ENCODE measurements at places on chromosomes 1 and 21.

DNA sequence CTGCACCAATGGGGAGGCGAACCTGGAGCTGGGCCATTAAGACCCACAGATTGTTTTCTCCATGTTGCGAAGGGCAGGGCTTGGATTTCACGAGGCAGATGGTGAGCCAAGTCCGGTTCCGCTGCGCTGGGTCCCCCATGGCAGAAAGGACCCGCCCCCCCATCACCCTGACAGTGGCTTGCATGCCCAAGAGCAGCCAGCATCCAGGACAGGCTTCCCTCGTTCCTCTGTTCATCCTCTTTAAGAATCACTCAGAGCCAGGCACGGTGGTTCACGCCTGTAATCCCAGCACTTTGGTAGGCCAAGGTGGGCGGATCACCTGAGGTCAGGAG lies 15.8 kb upstream of the NPHP4 start:
- no peak overlapping the region for H3K27ac ChIP-seq
- H3K4me3 ChIP-seq, result no peak overlapping the region
- H3K36me3 ChIP-seq, result peaks cover 16% of the 10 kb centered on the region
- no peak for DNase-seq

DNA sequence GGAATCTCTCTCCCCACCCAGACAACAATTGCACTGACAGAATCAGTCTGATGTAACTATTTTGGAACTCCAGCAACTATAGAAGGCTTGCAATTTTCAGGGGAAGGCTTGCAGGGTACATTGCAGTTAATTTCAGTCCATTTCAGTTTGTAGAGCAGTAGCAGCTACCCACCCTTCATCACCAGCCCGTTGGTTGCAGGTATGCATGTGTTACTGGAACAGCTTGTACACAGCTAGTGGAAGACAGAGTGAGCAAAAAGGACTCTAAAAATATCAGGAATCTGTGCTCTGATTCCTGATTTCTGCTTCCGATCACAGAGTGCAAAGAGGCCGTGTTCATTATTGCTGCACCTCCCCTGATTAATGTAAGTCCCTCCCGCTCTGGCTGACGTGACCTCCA lies 449.0 kb downstream of the NPHP4 start:
- H3K36me3 ChIP-seq, result no peaks in the 10 kb centered on the region
- H3K27me3 ChIP-seq, result peaks cover 82% of the 10 kb centered on the region
- H3K4me1 ChIP-seq, result no peaks in the 10 kb centered on the region
- H3K4me3 ChIP-seq, result no peak overlapping the region

- no peak overlapping the region for H3K27ac ChIP-seq
- H3K4me3 ChIP-seq, result no peak overlapping the region
- H3K36me3 ChIP-seq, result peaks cover 32% of the 10 kb centered on the region
- peaks cover 46% of the 10 kb centered on the region for H3K4me1 ChIP-seq
- no peak for DNase-seq
Observed at GRCh38 chr1:51445351-51446090, 73.5 kb downstream of the EPS15 start.

DNA sequence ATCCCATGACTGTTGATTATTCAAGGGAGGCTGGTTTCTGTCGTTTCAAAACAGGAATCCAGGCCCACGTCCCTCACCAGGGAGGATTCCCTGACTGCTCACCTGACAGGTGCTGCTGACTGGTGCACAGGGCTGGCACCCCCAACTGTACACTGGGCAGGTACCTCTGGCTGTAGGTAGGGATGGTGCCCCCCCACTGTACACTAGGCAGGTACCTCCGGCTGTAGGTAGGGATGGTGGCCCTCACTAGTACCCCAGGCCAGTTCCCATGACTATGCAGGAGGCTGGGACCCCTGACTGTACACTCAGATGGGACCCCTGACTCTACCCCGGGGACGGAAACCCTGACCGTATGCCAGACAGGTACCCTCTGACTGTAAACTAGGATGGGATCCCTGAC lies 33.6 kb upstream of the PDE9A start:
- peaks cover 58% of the 10 kb centered on the region for H3K27me3 ChIP-seq
- H3K27ac ChIP-seq, result no peak overlapping the region
- H3K36me3 ChIP-seq, result no peaks in the 10 kb centered on the region
- no peak for DNase-seq

GRCh38 chr1:210371916-210372315 lies 43.2 kb downstream of the HHAT start:
- no peak for DNase-seq
- no peaks in the 10 kb centered on the region for H3K27me3 ChIP-seq
- no peak overlapping the region for H3K4me3 ChIP-seq
- H3K4me1 ChIP-seq, result peaks cover 26% of the 10 kb centered on the region

DNA sequence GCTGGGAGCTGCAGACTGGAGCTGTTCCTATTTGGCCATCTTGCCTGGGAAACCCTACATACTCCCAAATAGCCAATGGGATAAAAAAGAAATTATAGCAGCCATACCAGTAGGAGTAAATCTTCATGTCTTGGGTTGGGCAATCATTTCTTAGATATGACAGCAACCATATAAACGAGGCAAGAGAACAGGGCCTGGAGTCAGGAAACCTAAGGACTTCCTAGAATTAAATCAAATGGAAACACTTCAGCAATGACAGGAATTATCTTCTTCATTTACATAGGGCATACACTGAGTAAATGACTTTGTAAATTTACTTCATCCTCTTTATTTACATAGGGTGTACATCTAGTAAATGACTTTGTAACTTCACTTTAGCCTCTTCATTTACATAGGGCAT lies 286.6 kb upstream of the POGK start:
- no peak overlapping the region for H3K27ac ChIP-seq
- peaks cover 40% of the 10 kb centered on the region for H3K27me3 ChIP-seq
- no peak for DNase-seq
- H3K36me3 ChIP-seq, result no peaks in the 10 kb centered on the region
- no peaks in the 10 kb centered on the region for H3K4me1 ChIP-seq
- H3K4me3 ChIP-seq, result no peak overlapping the region

GRCh38 chr1:74426208-74426937 lies 86.0 kb downstream of the LRRC53 start:
- no peaks in the 10 kb centered on the region for H3K27me3 ChIP-seq
- no peak overlapping the region for H3K4me3 ChIP-seq
- H3K36me3 ChIP-seq, result no peaks in the 10 kb centered on the region
- DNase-seq, result no peak
- H3K27ac ChIP-seq, result no peak overlapping the region

DNA sequence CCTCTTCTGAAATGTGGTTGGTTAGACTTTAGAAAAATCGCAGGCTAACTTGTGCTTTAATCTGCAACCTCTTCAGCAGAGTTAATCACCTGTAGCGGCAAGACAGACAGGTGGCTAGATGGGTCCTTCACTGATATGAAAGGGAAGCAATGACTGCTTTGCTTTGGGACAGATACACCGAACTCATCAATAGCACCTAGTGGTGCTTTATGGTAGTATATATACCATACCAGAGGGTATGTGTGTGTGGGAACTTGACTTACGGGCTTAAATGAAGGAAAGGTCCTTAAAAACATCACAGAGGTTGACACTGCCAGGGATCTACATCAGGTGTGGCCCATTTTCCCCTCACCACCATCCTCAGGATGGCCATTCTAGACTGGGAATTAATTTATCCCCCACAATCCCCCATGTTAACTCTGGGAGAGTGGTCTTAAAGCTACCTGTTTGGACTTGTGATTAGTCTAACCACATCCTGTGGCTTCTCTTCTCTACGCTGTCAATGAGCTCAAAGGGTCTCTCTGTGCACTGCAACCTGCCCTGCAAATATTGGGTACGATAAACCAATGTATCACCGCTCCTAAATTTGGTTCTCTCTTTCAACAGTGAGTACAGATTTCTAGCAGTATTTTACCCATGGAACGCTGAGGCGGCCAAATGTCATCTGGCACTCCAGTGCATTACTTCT lies 162.7 kb downstream of the SIPA1L2 start:
- H3K27me3 ChIP-seq, result no peaks in the 10 kb centered on the region
- H3K27ac ChIP-seq, result no peak overlapping the region
- H3K4me1 ChIP-seq, result peaks cover 14% of the 10 kb centered on the region
- no peaks in the 10 kb centered on the region for H3K36me3 ChIP-seq
- DNase-seq, result no peak
- H3K4me3 ChIP-seq, result no peak overlapping the region

DNA sequence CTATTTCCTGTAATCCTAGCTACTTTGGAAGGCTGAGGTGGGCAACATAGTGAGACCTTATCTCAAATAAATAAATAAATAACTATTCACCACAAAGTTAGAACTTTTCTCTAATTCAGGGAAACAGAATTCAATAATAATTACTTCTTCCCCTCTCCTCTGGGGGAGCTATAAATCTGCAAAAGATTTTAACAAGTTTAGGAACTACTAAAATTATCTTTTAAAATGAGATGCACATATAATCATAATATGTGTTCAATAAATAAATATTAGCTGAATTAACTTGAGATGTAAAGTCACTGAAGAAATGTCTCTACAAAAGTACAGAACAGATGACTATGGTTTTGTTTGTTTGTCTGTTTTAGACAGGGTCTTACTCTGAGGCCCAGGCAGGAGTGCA lies 14.1 kb downstream of the WDR47 start:
- no peak overlapping the region for H3K27ac ChIP-seq
- no peak overlapping the region for H3K4me3 ChIP-seq
- H3K4me1 ChIP-seq, result no peaks in the 10 kb centered on the region
- DNase-seq, result no peak
- peaks cover 3% of the 10 kb centered on the region for H3K36me3 ChIP-seq
- H3K27me3 ChIP-seq, result no peaks in the 10 kb centered on the region

- H3K4me3 ChIP-seq, result no peak overlapping the region
- no peaks in the 10 kb centered on the region for H3K27me3 ChIP-seq
- H3K36me3 ChIP-seq, result no peaks in the 10 kb centered on the region
- H3K27ac ChIP-seq, result no peak overlapping the region
- H3K4me1 ChIP-seq, result no peaks in the 10 kb centered on the region
Observed at GRCh38 chr1:74812180-74812541, 79.2 kb downstream of the TYW3 start.

DNA sequence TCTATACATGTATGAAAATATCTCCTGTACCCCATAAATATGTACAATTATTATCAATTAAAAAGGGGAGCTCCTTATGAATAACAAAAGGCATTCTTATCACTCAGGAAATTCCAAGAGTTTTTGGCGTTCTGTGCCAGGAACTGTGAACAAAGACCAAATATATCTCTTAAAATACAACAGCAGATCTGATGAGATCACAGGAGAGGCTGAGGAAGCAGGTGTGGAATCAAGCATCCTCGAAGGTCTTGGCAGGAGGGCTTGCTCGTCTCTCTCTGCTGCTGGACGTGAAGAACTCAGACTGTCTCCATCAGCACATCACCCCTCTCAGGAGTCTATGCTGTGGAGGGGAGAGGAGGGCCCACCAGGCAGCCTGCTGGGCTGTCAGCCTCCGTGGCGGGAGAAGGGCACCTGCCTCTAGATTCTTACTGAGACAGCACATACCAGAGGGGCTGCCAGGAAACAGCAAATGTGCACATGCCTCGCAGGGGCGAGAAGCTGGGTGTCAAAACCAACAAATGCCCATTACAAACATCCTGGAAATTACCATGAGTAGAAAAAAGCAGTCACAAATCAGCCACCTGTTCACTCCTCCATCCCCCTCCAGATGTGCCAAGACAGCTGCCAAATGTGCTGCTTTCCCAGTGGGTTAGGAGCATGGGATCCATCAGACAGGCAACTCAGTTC lies 30.8 kb upstream of the FAM89A start:
- no peak overlapping the region for H3K4me3 ChIP-seq
- H3K27me3 ChIP-seq, result peaks cover 14% of the 10 kb centered on the region
- no peak overlapping the region for H3K27ac ChIP-seq

DNA sequence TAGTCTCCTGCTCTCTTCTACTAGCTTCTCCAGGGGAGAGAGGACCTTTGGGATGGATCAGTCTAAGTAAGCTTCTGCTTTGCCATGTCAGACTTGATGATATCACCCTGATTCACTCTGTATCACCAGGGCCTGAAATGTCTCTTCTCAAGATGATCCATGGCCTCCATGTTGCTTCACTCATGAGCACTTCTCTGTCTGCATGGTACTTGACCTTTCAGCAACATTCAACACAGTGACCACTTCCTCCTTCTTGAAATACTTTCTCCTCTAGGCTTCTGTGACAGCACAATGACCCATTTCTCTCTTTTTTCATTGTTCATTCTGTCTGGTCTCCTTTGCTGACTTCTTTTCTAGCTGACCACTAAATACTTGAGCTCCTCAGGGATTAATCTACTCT lies 35.3 kb upstream of the NGF start:
- no peak for DNase-seq
- H3K27ac ChIP-seq, result no peak overlapping the region
- H3K27me3 ChIP-seq, result peaks cover 3% of the 10 kb centered on the region

DNA sequence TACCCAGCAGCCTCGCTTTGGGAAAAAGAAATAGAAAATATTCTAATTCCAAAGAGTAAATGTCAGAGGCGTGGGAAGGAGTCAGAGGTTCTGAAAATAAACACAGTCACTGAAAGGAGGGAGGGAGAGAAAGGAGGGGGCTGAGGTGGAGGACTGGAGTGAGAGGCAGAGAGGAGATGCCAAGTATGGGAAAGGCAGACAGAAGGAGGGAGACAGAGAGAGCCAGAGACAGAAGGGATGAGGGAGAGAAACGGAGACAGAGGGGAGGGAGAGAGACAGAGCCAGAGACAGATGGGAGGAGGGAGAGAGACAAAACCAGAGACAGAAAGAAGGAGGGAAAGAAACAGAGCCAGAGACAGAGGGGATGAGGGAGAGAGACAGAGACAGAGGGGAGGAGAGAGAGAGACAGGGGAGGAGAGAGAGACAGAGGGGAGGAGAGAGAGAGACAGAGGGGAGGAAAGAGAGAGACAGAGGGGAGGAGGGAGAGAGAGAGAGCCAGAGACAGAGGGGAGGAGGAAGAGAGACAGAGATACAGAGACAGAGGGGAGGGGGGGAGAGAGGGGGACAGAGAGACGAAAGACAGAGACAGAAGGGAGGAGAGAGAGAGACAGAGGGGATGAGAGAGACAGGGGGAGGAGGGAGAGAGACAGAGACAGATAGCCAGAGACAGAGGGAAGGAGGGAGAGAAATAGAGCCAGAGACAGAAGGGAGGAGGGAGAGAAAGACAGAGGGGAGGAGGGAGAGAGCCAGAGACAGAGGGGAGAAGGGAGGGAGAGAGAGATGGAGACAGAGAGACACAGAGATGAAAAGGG lies 525.5 kb downstream of the MATN1 start:
- H3K4me1 ChIP-seq, result no peaks in the 10 kb centered on the region
- H3K27ac ChIP-seq, result no peak overlapping the region
- DNase-seq, result no peak
- no peaks in the 10 kb centered on the region for H3K36me3 ChIP-seq
- peaks cover 35% of the 10 kb centered on the region for H3K27me3 ChIP-seq

- no peak overlapping the region for H3K27ac ChIP-seq
- H3K4me3 ChIP-seq, result no peak overlapping the region
- no peaks in the 10 kb centered on the region for H3K4me1 ChIP-seq
- DNase-seq, result no peak
- peaks cover 59% of the 10 kb centered on the region for H3K27me3 ChIP-seq
Observed at GRCh38 chr1:207985996-207986395, 75.1 kb upstream of the CD34 start.

GRCh38 chr1:230026139-230026538 lies 40.9 kb upstream of the GALNT2 start:
- H3K36me3 ChIP-seq, result no peaks in the 10 kb centered on the region
- no peaks in the 10 kb centered on the region for H3K4me1 ChIP-seq
- H3K4me3 ChIP-seq, result no peak overlapping the region
- peaks cover 22% of the 10 kb centered on the region for H3K27me3 ChIP-seq
- H3K27ac ChIP-seq, result no peak overlapping the region

Data from central memory CD8-positive, alpha-beta T cell (primary cell).